ENCODE measurements at places on chromosomes 2 and 18.

DNA sequence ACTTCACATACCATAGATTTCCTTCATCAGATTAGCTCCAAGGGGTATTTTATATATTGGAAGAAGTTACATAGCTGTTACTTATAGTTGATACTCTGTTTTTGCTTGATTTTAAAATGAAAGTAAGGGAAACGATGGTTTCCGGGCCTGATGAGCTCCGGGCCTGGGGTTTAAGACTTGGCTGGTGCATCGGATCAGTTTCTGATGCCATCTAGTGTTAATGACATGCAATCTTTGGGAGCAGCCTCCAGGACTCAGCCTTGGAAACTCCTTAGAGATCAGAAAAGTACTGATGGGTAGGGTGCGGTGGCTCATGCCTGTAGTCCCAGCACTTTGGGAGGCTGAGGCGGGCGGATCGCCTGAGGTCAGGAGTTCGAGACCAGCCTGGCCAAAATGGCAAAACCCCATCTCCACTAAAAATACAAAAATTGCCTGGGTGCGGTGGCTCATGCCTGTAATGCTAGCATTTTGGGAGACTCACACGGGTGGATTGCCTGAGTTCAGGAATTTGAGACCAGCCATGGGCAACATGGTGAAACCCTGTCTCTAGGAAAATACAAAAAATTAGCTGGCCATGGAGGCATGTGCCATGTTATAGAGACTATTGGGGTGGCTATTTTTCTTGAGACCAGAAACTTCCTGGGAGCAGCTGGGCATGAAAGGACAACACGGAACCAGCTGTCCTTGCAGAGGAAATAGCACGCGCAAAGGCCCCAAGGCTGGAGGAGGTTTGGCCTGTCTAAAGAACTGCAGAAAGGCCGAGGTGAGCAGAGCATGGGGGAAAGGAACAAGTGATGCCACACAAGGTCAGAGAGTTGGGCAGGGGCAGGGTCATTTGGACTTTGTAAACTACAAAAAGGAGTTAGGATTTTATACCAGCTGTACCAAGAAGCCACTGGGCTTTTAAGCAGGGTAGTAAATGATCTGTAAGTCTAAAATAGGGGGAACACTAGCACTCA lies 46.9 kb upstream of the CNOT11 start:
- DNase-seq, result peak; percentile 56

DNA sequence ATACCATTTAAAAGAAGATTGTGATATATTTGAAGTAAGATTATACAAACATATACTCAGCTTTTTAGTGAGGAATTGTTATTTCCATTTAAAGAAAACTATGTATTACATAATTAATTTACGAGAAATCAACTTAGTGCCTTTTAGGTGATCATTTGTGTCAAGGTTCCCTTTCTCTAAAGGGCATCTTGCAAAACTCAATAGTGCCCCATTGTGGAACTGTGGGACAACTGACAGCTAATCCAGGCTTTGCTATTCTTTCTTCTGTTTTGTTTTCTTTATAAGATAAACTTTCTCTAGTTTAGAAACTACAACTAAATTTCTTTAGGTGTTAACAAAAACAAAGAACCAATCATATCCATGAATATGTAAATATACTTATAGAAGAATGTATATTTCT lies 24.3 kb upstream of the VIT start:
- no peak for DNase-seq

DNA sequence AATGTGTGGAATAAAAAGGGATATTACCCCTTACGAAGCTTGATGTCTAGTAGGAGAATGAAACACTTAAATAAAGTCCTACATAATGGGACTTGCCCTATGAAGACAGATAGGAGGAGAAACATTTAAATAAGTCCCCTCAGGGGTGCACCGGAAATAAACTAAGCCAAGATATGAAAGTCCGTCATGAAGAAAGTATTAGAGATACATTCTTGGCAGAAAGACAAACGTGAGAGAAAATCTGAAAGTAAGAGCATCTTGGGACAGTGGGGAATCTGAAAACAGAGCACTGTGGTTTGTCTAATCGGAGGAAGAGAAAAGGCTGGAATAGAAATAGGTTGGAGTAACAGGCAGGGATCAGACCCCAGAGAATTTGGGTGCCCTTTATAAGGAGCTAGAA lies 516.9 kb upstream of the DSEL start:
- DNase-seq, result no peak

- no peak for DNase-seq
These were observed 492.6 kb upstream of the REG3G start for GRCh38 chr2:78532762-78533379.

DNA sequence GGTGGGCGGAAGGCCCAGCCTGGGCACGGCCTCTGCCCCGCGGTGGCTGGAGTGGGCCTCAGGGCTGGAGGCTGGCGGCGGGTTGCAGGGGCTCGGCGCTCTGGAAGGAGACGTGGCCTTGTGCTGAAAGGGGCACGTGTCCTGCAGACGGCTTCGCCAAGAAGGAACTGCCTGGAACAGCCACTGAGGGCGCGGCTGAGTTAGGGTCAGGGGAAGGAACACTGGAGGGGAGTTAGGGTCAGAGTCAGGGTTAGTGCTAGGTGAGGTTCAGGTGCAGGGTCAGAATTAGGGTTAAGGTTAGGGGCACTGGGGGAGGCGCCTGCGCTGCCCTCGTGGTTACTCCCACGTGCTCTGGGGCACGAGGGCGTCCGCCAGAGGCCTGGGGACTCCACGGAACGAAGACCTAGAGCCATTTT lies 933 bp upstream of the ADNP2 start:
- no peak for DNase-seq

- DNase-seq, result no peak
These were observed 14.4 kb downstream of the FBXO41 start for GRCh38 chr2:73269686-73270465.

- peak; percentile 94 for DNase-seq
These were observed 199.2 kb downstream of the KLHL29 start for GRCh38 chr2:23584054-23584745.
